Effector memory CD4-positive, alpha-beta T cell (primary cell): ENCODE measurements at places on chromosomes 12 and 14.

DNA sequence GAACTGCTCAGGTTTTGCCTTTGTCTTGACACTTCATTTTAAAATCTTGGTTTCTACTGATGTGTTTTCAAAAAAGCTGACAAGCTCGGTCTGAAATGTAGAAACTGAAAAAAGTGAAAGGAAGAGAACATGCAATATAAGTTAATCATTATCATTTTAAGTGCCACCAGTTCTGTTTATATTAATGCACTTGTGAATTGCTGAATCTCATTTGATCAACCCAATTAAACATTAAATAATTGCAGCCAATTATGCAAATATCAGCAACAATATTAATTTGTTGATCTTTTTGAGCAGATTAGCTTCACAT lies 133.8 kb downstream of the BCAT1 start:
- DNase-seq = no peak

DNA sequence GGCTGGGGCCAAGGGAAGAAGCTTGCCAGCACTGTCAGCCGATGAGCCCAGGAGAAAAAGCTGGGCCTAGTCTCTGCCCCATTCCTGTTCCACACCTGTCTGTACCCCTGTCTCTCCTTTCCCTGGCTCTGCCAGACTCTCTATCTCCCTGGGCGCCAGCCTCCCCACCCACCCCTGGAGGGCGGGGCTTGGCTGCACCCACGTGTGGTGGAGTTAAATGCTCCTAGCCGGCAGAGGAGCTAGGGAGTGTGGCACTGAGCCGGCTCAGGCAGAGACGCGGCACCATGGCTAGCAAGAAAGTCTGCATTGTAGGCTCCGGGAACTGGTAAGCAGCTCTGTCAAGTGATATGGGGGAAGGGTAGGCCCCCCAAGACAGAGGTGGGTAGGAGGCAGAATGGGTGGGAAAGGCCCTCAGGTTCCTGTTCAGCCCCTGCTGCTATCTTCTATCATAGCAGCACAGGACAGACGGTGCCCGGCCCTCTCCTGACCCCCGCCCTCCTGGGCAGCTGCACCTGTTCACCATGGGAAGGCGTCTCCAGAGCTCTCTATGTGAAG lies at the start of gene GPD1:
GPD1 (plus strand) TSS at position 242 of the 555 bp plus-strand sequence; CDS start at position 285, 43 bp downstream.
- DNase-seq = no peak

DNA sequence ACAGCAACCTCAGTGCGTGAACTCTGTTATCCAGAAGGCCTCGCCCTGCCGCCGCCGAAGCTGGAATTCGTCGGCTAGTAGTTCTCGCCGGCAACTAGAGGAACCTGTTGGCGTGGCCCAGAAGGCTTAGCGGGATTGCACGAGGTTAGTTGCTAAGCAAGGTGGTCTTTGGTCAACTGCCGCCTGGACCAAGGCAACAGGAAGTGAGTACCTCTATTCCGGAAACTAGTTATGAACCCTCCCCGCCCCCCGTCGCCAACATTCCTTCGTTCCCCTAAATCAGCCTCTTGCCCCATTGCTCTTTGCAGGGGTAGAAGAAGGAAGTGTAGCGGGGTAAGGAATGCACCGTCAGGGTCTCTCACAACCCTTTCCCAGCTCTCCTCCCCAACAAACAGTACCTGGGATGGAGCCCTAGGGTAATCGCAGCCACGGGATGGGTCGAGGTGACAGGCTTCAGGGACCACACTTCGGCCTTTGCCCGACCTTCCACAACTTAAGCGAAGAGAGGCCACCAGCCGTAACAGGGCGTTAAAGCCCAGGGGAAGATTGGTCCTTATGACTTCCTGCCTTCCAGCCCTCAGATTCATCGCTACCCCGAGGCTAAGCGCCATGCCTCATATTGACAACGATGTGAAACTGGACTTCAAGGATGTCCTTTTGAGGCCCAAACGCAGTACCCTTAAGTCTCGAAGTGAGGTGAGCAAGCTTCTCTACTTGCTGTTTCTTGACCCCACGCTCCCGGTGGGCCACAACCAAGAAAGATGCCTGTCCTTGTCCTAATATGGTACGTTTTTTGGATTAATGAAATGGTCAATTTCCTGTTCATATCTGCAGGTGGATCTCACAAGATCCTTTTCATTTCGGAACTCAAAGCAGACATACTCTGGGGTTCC lies at the start of gene GMPR2:
GMPR2 (plus strand) TSS at position 285 of the 893 bp plus-strand sequence; CDS start at position 610, 325 bp downstream.
- no peak for DNase-seq

DNA sequence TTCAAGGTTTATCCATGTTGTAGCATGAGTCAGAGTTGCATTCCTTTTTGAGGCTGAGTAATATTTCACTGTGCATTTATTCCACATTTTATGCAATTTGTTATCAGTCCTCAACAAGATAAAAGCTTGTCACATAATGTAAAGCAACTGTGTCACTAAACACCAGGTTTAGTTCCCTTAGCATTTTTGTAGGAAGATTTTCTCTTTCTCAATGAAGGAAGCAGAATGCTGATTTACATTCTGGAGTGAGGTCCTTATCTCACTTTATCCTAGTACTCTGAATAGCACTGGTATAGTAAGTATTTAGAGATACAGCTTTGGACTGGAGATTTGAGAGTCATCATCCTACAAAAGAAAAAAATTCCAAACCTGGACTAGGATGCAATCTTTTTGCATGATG lies 9.8 kb upstream of the EXD2 start:
- no peak for DNase-seq

DNA sequence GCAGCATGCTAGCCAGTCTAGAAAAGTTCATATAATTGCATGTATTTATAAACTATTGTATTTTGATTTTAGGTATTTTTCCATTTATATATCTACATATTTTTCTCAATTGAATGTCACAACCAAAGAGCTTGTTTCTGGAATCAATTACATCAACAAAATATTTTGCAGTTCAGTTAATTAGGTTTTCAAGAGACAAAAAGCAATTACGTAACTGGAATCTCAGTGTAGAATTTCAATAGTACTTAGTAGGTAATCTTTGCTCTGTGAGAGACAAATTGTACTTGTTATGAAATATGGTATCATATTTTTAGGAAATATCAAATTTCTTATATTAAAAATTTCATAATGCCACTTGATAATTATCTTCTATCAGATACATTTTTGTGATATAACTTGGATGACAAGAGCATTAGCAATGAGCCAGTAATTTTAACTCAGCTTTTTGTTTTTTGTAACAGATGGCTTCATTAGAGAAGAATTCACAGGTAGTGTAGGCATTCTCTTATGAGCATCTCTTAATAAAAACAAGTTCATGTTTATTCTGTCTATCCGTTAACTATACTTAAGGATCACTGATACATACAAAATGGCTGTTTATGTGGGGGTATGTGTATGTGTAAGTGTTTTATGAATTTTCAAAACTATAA lies 774.7 kb downstream of the C12orf50 start:
- DNase-seq = no peak
